ENCODE measurements at places on chromosomes 2 and 18. TPM values are rescaled to one million over a fixed set of nuclear protein-coding genes. Genes with fewer than 3 reads are reported as not detected.

NDUFB3 gene
- 126 TPM for total RNA-seq

STARD6 gene
- total RNA-seq: not detected

COMMD1 gene
- total RNA-seq: 48.9 TPM

EML6 gene
- 1.0 TPM for total RNA-seq

RHBDD1 gene
- 1.5 TPM for total RNA-seq

XDH gene
- 0.03 TPM for total RNA-seq

CABYR gene
- total RNA-seq: not detected

CXCR4 gene
- total RNA-seq: 164 TPM

CENPA gene
- 50.2 TPM for total RNA-seq

RGPD3 gene
- total RNA-seq: not detected

WIPF1 gene
- 18.8 TPM for total RNA-seq

- no peaks in the 10 kb centered on the region for H3K4me1 ChIP-seq
- no peak for DNase-seq
Measured at GRCh38 chr2:238910751-238911351, 63.0 kb downstream of the TWIST2 start.

GRCh38 chr2:176268976-176269318 is 295 bp upstream of the MTX2 start:
- peaks cover 7% of the 10 kb centered on the region for H3K4me1 ChIP-seq
- peaks cover 2% of the 10 kb centered on the region for H3K36me3 ChIP-seq
- H3K27ac ChIP-seq: peak overlapping the region; percentile 83
- H3K4me3 ChIP-seq: peak overlapping the region; percentile 94
- DNase-seq: no peak
- no peaks in the 10 kb centered on the region for H3K27me3 ChIP-seq

DNA sequence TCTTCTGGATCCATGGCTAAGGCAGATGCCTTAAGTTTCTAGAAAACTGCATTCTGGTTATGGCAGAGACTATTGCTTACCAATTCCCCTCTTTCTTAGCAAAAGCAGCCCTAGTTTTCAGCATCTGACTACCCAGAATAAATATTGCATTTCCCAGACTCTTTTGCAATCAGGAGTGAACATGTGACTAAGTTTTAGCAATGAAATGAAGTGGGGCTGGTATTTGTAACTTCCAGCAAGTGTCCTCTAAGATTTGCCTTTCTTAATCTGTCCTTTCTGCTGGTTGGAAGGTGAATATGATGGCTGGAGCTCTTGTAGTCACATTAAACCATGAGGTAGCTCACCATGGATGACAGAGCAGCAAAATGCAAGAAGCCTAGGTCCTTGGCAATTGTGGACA is 132.9 kb upstream of the PKDCC start:
- no peak for DNase-seq
- no peak overlapping the region for H3K4me3 ChIP-seq
- H3K36me3 ChIP-seq: no peaks in the 10 kb centered on the region
- H3K27ac ChIP-seq: no peak overlapping the region
- peaks cover 15% of the 10 kb centered on the region for H3K4me1 ChIP-seq

DNA sequence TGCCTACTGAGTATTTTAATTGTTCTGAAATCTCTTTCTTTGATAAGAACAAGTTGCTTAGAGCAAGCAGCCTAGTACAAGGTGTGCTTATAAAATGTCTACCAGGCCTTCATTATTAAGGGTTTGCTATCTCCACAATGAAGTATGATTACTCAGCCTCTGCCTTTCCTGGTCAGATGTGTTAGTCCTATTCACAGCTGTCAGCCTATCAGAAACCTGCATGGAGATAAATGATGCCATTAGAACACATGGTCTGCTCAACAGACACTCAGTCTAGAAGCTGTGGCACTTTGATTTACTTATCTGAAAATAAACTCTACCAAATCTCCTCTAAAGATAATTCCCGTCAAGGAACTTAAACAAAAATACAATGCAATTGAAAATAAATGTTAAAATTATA is 448.7 kb downstream of the ERBB4 start:
- no peak for DNase-seq
- H3K4me3 ChIP-seq: no peak overlapping the region
- H3K27me3 ChIP-seq: no peaks in the 10 kb centered on the region
- no peaks in the 10 kb centered on the region for H3K4me1 ChIP-seq

DNA sequence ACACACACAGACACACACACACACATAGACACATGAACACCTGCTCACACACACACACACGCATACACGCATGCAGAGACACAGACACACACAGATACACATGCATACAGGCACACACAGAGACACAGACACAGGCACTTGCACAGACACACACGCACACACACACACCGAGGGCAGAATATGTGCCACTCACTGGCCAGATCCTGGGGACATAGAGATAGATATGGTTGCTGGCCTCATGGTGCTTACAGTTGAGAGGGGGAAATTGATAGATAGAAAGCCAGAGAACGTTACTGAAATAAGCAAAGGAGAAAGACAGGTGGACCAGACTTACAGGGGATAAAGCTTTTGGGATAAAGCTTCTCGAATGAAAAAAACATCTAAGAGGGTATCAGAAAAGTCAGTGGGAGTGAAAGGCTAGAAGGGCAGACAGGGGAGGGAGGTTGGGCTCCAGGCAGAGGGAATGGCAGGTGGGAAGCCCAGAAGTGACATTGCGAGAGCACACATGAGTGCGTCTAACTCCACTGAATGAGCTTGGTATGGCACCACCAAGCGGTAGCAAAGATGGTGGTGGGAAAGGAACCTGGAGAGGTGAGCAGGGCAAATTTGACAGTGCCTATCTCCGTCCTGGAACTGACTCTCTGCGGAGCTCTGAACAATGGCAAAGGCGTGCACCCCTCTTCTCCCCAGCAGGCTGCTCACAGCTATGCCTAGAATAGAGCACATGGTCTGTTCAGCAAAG is 390.1 kb upstream of the TRIB2 start:
- H3K27me3 ChIP-seq: no peaks in the 10 kb centered on the region
- H3K36me3 ChIP-seq: no peaks in the 10 kb centered on the region
- no peak overlapping the region for H3K4me3 ChIP-seq
- no peak overlapping the region for H3K27ac ChIP-seq
- peaks cover 4% of the 10 kb centered on the region for H3K4me1 ChIP-seq
- no peak for DNase-seq

GRCh38 chr2:150400849-150401248 is 86.6 kb downstream of the RND3 start:
- H3K36me3 ChIP-seq: no peaks in the 10 kb centered on the region
- H3K4me3 ChIP-seq: no peak overlapping the region
- H3K4me1 ChIP-seq: no peaks in the 10 kb centered on the region
- DNase-seq: no peak
- no peak overlapping the region for H3K27ac ChIP-seq

- H3K27me3 ChIP-seq: no peaks in the 10 kb centered on the region
- no peak overlapping the region for H3K27ac ChIP-seq
- H3K4me3 ChIP-seq: no peak overlapping the region
- H3K4me1 ChIP-seq: no peaks in the 10 kb centered on the region
- peak; percentile 74 for DNase-seq
Measured at GRCh38 chr2:62787386-62787785, 81.9 kb downstream of the EHBP1 start.

- H3K27me3 ChIP-seq: no peaks in the 10 kb centered on the region
- H3K4me3 ChIP-seq: no peak overlapping the region
- H3K36me3 ChIP-seq: peaks cover under 1% of the 10 kb centered on the region
- no peak for DNase-seq
- peaks cover 3% of the 10 kb centered on the region for H3K4me1 ChIP-seq
Measured at GRCh38 chr2:84452624-84453023, 6.5 kb downstream of the SUCLG1 start.

GRCh38 chr18:78859686-78860085 is 119.9 kb upstream of the SALL3 start:
- no peak overlapping the region for H3K27ac ChIP-seq
- H3K36me3 ChIP-seq: no peaks in the 10 kb centered on the region
- no peak for DNase-seq
- no peak overlapping the region for H3K4me3 ChIP-seq
- no peaks in the 10 kb centered on the region for H3K4me1 ChIP-seq

DNA sequence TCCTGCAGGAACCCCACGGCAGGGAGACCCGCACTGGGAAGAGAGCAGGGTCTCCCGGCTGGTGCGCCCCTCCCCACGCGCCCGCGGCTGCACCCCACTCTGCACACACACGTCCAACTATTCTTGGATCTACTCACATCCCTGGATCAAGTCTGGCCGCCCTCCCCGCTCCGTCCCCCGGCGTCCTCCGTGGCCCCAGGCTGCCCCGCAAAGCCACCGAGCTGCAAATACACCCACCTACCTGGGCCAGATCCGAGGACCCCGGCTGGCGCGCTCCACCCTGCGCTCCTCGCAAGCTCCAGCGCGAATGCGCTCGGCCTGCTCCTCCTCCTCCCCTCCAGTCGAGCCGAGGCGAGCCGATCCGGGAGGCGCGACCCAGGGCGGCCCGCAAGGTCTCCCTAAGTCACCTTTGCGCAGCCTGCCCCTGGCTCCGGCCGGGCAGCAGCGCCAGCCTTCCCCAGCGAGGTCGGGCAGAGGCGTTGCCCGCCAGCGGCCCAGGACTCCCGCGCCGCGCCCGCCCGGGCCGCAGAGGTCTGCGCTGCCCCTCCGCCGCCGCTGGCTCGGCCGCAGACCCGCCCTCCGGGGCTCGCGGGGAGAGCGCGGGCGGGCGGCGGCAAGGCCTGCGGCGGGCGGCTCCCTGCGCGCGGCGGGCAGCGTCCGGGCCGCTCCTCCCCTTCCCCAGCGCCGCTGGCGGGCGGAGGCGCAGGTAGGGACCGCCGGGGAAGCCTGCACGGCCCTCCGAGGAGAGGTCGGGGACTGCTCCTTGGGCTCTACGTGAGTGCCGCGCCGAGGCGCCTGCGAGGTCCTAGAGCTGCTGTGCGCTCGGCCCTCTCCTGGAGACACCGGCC is 126.0 kb downstream of the OSBPL1A start:
- peak; percentile 69 for DNase-seq
- no peaks in the 10 kb centered on the region for H3K36me3 ChIP-seq
- peak overlapping the region; percentile 69 for H3K4me3 ChIP-seq
- no peaks in the 10 kb centered on the region for H3K4me1 ChIP-seq
- H3K27ac ChIP-seq: peak overlapping the region; percentile 42

DNA sequence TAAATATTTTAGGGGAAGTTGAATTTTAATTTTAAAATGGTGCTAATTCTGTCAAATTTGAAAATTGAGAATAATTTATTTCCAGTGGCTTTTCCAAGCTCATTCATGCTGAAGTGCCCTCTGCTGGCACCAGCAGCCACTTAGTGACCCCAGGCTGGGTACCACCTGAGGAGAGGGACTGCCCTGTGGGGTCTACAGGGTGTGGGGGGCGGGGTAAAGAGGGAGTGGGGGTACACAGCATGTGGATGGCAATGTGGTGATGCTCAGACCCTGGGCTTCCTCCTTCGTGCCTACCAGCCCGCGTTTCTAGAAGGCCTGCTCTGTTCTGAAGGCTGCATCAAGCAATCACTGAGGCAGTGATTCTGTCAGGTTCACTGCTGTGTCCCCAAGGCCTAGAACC is 45.1 kb upstream of the SCLY start:
- H3K4me1 ChIP-seq: no peaks in the 10 kb centered on the region
- no peak overlapping the region for H3K4me3 ChIP-seq
- no peaks in the 10 kb centered on the region for H3K27me3 ChIP-seq
- no peak overlapping the region for H3K27ac ChIP-seq

DNA sequence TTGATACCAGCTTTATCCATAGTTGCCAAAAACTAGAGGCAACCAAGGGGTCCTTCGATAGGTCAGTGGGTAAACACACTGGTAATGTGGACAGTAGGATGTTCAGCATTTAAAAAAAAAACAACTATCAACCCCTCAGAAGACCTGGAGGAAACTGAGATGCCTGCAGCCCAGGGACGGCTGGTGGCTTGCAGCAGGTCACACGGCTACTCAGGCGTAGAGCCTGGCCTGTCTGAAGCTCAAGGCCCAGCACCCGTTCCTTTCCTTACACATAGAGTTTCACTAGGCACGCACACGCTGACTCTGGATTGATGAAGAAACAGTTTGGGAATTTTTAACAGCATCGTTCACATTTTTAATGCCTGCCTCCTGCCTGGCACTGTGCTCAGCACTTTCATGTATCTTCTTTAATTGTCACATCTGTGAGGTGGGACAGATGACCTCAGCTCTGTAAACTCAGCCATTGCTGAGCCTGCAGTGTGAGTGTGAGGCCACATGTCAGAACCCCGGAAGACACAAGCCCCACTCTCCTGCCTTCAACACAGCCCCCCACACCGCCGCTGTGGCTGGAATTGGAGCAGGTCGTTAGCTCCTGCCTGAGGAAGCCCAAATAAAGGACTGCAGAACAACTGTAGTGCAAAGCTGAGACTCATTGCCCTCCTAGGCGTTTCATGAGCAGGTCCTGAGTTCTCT is 40.7 kb downstream of the TRAPPC12 start:
- H3K36me3 ChIP-seq: peaks cover 18% of the 10 kb centered on the region
- no peak for DNase-seq
- H3K27me3 ChIP-seq: no peaks in the 10 kb centered on the region
- H3K4me1 ChIP-seq: peaks cover 17% of the 10 kb centered on the region
- no peak overlapping the region for H3K4me3 ChIP-seq

GRCh38 chr2:25201794-25202193 is 33.4 kb upstream of the POMC start:
- H3K4me3 ChIP-seq: no peak overlapping the region
- H3K36me3 ChIP-seq: no peaks in the 10 kb centered on the region
- no peak for DNase-seq
- peaks cover 15% of the 10 kb centered on the region for H3K4me1 ChIP-seq

DNA sequence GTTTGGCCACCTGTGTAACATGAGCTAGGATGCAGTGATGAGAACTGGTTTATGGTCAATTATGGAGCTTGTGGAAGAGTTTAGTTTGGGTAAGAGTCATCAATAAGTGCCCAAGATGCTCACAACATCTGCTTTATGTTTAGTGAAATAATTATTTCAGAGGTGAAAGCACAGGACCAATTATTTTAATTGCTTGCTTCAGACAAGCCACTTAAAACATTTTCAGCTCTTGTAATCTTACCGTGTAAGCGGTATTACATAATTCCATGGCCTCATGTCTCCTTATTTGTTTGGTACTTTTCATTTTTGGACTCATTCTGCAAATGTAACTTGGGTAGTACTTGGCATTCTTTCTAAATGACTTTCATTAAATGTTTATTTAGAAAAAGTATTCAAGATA is 5.4 kb downstream of the B3GNT2 start:
- no peaks in the 10 kb centered on the region for H3K36me3 ChIP-seq
- H3K4me3 ChIP-seq: no peak overlapping the region
- H3K27me3 ChIP-seq: no peaks in the 10 kb centered on the region
- no peaks in the 10 kb centered on the region for H3K4me1 ChIP-seq

DNA sequence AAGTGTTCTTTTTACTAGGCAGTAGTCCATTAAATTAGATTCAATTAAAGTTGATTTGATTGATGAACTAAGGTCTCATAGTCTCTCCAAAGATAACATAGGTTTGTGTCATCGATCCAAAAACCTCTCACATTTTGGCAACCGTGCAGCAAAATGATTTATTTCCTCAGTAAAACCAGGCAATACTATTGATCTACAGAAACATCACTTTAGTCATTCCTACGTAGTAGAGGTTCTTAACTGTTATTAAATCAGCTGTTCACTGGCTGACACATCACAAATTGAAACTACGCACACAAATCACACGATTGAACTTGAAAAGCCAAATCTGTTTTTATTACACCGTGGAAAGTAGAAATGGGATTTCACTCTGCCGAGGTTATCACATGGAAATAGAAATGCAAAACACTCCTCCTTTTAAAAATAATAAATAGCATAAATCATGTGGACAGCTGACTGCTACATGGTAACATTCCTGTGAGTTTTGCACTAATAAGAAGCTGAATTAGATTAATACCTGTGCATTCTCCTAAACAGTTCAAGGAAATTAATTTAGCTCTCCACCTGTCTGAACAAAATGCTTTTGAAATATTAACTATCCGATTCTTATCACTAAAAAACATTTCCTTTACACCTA is 262.5 kb downstream of the CDH20 start:
- no peaks in the 10 kb centered on the region for H3K4me1 ChIP-seq
- no peaks in the 10 kb centered on the region for H3K36me3 ChIP-seq
- H3K27ac ChIP-seq: no peak overlapping the region
- H3K4me3 ChIP-seq: no peak overlapping the region
- H3K27me3 ChIP-seq: no peaks in the 10 kb centered on the region
- no peak for DNase-seq

Data from SJCRH30 (cell line).